ENCODE measurements at places on chromosomes 4 and X.

DNA sequence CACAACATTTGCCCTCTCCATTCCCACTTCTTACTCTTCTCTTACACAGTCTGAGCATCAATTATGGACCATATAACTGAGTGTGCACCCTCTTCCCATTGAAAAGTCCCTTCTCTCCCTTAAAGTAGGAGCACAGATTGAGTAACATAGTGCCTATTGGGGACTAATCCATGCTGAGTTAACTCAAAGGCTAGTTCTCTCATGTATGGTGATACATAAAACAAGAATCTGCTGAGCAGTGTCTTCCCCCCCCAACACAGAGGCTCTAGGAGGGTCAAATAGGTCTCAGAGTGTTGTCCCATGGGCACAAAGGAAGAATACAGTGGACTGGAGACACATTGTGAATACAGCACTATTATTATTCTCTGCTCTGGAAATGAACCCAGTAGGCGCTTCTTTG, 274.6 kb upstream of the BOD1L1 start:
- DNase-seq = no peak

DNA sequence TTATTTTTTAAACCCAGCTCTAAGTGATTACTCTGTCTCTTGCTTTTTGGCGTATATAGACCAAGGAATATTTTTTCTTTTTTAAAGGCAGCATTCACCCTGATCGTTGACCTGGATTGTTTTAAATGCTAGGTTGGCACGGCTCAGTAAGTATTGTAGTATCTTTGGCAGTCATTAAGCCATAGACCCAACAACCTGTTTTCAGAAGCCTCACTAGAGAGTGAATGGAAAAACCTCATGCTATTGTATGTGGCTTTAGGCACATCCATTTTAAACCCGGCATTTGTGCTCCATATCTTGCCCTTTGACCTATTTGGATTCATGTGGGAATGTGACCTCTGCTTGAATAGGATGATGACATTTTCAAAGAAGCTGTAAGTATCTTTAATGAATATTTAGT, 183.9 kb downstream of the SNCA start:
- no peak for DNase-seq

- no peak for DNase-seq
Measured at GRCh38 chr4:1195891-1196401, 23.6 kb upstream of the SPON2 start.

DNA sequence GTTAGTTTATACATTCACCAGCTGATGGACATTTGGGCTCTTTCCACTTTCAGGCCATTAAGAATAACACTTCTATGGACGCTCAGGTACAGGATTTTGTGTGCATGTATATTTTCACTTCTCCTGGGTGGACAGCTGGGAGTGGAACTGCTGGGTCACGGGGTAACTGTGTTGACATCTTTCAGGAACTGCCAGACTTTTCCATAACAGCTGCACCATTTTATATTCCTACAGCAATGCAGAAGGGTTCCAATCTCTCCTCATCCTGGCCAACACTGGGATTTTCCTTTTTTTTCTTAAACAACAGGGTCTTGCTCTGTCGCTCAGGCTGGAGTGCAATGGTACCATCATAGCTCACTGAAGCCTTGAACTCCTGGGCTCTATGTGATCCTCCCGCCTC, 11.9 kb downstream of the HAUS7 start:
- no peak for DNase-seq

- no peak for DNase-seq
Measured at GRCh38 chr4:155638195-155638965, 28.3 kb upstream of the GUCY1A1 start.

All from stimulated activated CD8-positive, alpha-beta memory T cell treated with anti-CD3 and anti-CD28 coated beads, Interleukin-2, amount 100 ng/mL, for 1 hour (primary cell).